Neuronal stem cell (in vitro differentiated cells): ENCODE measurements at places on chromosomes 7 and 10.

- DNase-seq: no peak
These were observed 143.5 kb downstream of the ELFN1 start for GRCh38 chr7:1813394-1814088.

DNA sequence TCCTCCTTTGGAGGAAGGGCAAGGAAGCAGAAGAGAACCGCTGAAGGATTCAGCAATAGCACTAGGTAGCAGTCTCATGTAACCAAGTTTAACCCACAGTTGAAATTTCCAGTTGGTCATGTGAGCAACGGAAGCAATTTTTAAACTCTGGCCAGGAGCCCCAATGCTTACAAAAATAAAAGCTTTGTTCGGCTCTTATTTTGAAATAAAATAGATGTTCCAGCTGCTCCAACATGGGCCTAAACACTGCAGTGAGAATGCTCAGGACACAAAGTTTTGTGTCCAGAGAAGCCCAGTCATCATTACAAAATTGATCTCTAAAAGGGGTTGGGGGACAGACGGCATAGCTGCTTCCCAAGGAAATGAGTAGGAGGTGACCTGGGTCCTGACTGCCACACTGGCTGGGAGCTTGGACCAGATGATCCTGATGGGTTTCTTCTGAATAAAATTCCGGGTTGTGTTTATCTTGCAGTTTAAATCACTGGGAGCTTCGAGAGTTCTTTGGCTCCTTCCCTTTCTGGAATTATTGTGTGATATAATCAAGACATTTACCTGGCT lies 452 bp upstream of the TMEM140 start:
- DNase-seq: no peak

DNA sequence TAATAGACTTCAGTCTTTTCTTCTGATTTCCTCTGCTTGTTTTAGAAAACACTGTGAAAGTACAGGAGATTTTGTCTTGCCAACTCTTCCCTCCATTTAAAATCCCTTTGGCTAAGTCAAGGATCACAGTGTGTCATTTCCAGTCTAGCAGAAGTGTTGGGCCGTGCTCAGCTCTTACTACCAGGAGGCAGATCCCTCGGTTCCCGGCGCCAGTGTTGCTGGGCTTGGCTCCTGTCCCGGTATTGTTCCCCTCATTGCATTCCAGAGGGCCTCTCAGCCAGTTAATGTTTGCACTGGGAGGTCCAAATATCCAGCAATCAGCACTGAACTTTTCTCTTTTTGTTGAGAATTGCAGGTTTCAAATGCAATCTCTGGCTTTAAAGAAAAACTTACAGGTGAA lies 612.1 kb upstream of the MGMT start:
- peak; percentile 37 for DNase-seq

DNA sequence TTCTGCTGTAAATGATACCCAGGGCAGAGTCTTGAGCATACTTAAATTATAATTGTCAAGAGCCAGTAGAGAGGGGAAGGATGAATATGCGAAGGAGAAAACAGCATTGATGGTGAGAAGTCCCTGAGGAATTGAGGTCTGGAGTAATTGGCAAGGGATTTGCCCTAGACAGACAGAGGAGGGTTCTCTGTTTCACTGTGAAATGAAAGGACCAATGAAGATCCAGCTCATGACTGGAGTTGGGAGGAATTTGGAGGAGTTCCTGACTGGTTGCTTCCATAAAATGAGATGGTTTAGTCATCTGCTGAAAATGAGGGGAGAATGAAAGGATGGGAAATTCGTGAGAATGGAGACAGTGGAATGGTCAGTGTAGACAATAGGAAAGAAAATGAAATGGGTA lies 6.8 kb downstream of the PRPF18 start:
- no peak for DNase-seq

GRCh38 chr10:104478380-104478779 lies 124.7 kb downstream of the CFAP58 start:
- no peak for DNase-seq

DNA sequence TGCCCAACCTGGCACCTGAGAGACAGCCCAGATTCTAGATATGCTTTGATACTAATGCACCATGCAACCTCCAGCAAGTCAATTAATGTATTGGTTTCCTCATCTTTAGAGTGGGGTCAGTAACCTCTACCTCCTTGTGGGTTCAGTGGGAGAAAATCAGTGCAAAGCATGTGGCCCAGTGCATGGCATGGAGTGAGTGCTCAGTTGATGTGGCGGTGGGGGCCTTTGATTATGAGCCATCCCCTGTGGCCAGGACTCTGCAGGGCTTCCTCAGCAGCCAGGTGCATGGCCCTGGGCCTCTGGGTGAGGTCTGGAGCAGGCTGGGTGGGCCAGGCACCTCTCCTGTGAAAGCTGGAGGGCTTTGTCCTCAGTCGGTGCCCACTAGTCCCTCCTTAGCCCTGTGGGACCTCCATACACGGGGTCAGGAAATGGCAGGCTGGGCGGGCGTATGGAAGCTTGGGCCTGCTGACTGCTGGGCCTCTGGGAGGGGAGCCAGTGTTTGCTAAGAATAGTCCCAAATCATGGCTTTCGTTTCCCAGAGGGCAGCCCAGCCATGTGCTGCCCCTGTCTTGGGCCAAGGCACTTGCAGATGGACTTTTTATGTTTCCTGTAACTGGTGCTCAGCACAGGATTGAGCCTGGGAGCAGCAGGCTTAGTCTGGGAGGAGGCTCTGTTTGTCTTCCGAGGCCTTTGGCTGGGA lies 3.4 kb downstream of the PALD1 start:
- DNase-seq: no peak

DNA sequence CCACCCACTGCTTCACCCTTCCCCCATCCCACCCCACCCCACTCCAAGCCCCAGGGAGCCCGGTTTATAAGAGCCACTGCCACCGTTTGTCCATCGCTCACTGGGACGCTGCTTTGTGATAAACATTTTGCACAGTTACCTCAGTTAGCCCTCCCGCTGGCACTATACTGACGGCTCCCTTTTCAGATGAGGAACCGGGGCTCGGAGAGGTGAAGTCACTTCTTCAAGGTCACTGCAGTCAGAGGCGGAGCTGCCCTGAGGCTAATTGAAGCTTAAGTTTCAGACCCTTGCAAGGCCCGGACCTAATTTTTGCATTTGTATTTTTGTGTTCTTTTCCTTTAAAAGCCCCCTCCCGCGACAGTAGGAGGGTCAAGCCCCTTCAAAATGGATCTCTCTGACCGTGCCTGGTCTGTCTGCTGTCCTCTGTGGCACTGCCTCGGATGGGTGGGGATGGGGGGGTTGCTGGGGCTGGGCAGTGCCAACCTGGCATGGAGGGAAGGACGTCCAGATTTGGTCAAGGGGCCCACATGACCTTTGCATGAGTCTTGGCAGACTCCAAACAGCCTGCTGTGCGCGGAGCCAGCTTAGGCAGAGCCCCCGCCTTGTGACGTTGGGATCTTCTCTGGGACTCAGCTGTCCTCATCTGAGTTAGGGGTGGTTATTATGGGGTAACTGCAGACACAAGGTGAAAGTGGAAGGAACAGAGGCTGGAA lies 17.7 kb upstream of the NODAL start:
- no peak for DNase-seq

DNA sequence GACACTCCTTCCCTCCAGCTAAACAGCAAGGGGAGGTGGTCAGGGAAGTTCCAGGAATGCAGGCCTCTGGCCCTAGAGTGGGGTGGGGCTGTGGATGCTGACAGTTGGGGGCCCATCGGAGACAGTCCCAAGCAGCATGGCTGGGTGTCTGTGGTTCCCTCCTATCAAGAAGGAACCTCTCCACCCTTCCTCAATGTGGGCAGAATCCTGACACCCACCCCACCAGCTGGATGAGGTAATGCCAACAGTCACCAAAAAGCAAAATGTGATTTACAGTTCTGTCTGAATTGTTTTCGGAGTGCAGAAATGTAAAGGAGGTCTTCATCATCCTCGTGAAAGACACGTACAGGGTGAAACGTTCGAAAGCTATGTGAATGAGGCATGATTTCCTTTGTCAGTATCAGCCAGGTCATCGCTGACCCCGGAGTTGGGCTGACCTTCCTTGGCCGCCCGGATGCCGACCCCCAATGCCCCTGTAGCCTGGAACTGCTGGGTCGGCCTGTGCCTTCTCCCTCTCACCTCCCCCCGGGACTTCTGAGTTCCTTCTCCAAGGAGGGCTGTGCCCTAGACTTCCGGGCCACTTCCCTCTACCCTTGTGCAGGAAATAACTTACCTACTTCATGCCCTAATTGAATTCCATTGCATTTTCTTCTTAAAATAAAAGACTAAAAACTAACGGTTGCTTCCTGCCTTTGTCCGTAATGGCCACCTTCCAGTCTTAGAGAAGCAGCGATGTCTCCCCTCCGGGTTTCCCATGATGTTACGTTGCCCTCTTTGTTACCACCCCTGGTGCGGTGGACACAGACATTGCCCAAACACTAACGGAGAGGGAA lies 24.5 kb downstream of the FOXK1 start:
- DNase-seq: no peak

DNA sequence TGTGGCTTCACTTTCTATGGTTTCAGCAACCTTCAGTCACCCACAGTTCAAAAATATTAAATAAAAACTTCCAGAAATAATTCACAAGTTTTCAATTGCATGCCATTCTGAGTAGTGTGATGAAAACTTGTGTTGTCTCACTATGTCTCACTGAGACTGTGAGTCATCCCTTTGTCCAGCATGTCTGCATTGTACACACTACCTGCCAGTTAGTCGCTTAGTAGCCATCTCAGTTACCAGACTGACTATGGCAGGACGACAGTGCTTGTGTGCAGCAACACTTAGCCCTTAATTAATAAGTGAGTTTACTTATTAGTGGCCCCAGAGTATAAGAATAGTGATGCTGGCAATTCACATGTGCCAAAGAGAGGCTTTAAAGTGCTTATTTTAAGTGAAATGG lies 22.5 kb downstream of the CCDC186 start:
- no peak for DNase-seq

DNA sequence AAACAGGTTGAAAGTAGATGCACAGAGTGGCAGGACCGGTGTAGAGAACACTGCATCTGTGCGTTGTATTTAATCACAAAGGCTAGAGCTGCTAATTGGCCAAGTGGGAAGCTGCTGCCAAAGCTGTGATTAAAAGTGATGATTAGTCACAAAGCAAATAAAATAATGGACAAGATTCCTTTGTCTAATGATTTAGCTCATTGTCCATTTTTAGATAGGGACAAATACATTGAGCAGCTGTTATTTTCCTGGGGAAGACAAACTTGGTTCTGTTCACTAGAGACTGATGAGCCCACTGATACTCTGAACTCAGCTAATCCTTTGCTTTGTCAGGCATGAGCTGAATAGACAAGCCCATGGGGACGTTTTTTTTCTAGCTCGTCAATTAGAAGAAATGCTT lies 19.7 kb downstream of the UBE3C start:
- DNase-seq: peak; percentile 45

DNA sequence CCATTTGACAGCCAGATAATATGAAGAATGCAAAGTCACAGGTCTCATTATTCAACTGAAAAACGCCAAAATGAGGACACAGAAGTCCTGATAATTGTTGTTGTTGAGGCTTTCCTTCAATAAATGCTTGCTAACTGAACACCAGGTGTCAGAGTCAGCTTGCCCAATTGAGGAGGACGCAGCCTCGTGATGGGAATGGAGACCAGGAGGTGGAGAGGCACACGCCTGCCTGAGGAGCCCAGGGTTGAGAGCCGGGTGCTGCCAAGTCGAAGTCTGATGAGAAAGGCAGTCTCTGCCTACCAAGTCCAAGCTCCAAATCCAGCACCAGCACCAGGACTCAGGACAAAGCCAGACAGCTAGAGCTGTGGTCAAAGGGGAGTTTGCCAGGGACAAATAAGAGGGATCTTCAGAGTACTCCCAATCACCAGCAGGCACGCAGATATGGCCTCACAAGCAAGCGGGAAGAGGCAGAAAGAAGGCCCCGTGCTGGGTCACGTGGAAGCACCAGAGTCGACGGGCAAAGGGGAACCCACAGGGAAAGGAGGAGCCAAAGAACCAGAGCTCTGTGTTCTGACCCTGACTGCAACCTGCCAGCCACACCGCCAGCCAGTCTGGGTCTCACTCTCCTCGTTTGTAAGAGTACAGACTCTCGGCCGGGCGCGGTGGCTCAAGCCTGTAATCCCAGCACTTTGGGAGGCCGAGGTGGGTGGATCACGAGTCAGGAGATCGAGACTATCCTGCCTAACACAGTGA lies 47.6 kb downstream of the VOPP1 start:
- no peak for DNase-seq

- peak; percentile 31 for DNase-seq
These were observed 1.9 kb downstream of the DLX5 start for GRCh38 chr7:97022491-97023306.

DNA sequence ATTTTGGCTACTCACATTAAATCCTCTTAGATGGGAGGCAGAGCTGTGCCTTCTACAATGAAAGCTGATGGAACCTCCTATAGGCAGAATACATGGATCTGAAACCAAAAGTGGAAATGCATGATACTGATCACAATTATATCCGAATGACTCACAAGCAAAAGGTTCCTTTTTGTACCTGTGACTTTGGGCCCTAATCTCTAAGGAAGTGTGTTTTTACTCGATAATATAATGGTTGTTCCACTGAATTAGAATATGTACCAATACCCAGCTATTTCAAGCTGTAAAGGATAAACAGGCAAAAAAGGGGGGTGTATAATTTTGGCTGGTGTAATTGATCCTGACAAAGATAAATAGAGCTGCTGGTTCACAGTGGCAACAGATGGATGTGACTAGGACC lies 17.6 kb upstream of the LAMB1 start:
- DNase-seq: no peak

DNA sequence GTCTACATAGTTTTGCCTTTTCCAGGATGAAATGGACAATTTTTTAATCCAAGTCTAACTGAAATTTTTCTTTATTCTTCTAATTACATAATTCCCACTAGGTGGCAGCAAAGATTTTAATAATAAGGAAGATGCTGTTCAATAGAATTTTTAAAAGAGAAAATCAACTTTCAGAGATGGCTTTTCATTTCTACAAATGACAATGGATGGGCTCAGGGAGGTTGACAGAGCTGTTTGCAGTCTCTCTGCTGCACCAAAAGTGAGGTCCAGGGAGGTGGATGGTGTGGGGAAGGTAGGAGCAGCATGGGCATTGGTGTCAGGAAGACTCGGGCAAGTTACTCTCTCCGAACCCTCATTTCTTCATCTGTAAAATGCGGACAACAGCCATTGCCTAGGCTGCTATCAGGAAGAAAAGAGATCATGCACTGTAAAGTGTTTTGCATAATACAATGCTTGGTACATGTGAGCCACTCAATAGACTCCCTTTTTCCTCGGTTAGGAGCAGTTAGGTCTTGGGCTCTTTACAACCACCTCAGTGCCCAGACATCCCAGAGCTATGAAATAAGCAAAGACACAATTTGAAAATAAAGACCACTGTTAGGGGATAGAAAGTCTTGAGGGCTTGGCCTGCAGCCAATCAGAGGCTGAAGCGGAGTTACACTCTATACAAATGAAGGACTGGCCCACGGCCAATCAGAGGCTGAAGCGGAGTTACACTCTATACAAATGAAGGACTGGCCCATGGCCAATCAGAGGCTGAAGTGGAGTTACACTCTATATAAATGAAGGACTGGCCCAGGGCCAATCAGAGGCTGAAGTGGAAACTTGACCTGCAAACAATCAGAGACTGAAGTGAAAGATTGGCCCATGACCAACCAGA lies 107.1 kb downstream of the ABLIM1 start:
- no peak for DNase-seq

GRCh38 chr10:71427246-71427645 lies 30.5 kb downstream of the CDH23 start:
- no peak for DNase-seq

GRCh38 chr7:152594801-152595200 lies 81.1 kb downstream of the XRCC2 start:
- no peak for DNase-seq

- no peak for DNase-seq
These were observed 267.7 kb downstream of the TNS3 start for GRCh38 chr7:47314248-47314647.
